Stimulated activated CD4-positive, alpha-beta T cell treated with anti-CD3 and anti-CD28 coated beads, TNF-alpha, amount 100 ng/mL, for 4 hours (primary cell): ENCODE measurements at places on chromosomes 16 and 17.

DNA sequence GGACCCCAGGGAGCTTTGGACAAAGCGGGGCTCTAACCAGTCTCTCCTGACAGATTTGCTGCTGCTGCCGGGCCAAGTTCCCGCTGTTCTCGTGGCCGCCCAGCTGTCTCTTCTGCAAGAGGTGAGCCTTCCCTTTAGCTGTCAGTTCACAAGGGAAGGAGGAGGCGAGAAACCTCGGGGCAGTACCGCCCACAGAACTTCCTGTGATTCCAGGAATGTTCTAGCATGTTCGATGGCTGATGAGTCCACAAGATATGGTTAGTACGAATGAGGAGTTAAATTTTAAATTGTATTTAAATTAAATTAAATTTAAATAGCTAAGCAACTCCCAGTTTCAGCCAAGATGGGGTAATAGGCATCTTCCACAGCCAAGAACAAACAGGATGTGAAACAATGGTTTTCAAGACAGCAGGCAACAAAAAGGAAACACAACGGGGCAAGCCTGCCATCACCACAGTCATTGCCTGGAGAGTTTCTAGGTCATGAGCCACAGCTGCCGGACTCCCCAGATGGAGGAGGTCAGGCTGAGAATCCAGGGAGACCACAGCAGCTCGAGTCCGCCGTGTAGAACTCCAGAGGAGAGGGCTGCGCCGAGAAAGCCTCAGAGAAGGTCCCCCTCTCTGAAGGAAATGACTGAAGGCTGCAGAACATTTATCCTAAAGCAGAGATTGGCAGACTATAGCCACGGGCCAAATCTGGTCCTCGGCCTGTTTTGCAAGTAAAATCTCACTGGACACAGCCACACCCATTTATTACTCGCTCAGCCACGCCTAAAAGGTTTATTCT is 9.5 kb upstream of the TCF25 start:
- DNase-seq, result no peak

DNA sequence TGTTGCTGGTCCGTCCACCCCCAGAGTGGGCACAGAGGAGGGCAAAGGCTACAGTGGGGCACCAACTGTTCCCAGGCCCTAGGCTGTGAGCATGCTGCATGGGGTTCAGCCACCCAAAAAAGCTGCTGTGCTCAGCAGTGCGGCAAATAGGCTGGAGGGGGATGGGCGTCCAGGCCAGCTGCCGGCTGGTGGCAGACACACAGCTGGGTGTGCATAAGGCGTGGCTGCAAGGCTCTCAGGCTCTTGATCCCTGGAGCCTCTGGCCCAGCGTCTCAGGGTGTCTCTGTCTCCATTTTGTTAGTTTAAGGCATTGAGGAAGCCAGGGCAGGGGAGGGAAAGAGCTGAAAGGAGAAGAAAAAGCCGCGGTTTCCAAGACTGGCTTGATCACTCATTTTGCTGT is 8.8 kb downstream of the RPL19 start:
- no peak for DNase-seq

DNA sequence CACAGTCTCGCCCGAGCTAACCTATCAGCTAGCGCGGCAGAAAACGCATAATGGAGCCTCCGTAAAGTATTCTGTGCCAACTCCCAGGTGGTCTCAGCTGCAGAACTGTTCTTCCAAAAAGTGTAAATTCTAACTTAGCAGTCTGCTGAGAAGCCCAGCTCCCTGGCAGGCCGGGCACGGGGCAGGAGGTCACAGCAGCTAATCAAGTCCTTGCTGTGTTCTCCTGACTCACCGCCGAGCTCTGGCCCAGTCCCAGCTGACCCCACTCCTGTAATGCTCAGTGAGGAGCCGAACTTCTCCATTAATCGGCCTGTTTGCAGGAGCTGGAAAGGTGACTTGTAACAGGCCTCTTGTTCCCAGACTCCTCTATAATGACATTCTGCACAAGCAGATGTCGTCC is 193.3 kb downstream of the IRX3 start:
- no peak for DNase-seq

DNA sequence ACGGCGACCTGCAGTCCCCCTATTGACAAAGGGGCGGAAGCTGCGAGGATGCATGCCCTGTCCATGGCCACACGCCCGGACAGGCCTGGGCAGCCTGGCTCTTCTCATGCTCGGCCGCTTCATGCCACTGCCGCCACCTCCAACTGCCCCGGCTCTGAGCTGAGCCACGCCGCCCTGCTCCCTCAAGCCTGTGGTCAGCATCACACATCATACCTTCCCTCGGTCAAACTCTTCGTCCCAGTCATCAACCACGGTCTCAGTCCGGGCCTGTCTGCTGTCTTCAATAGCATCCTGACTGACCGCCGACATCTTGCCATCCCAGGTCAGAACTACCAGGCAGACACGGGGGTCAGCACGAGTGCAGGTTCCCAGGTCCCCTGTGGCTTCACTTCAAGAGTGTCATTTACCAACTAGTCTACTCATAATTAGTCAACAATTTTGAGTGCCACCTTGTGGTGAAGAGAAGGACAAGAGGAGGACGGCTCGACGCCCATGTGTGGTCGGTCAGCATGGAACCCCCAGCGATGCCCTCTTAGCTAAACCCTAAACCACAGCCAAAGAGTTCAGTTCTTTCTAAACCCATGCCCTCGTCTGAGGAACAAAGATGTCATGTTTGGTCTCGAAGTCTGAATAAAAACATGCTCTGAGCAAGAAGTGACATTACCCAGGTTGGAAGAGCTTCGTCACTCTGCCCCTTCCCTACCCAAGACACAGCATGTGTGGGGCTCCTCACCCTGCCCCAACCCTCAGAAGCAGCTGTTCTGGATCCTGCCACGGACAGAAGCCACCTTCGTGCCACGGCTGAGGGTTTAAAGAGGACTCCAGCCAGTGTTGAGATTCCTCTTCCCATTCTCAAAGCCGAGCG is 16.9 kb upstream of the CYTH1 start:
- DNase-seq, result no peak

DNA sequence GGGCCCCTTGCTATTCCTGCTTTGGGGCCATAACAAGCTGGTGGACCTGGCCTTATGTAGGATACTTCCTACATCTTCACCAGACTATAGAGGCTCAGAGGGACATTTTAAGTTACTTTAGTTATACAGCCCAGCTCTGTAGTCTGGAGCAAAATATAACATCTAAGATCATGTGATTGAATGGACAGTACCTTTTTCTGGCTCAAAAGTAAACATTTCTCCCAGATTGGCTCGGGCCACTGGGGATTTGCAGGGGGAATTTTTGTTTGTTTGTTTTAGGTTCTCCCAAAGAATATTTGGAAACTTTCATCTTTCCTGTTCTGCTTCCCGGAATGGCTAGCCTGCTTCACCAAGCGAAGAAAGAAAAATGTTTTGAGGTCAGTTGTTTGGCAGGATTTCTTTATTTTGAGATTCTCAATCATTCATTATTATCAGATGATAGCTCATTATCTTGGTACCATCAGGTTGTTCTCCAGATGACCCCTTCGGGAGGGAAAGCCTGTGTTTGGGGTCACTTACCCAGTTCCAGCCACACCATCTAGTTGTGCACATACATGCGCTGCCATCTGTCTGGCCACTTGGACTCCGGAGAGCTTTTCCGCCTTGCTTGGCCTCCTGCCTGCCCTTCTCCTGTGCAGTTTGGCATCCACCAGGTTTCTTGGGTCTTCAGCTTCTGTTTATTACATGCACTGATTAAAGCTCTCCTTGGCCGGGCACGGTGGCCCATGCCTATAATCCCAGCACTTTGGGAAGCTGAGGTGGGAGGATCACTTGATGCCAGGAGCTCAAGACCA is 17.2 kb downstream of the IQCK start:
- DNase-seq, result no peak

- peak; percentile 66 for DNase-seq
Observed at GRCh38 chr16:27237219-27238015, 31.2 kb downstream of the NSMCE1 start.

DNA sequence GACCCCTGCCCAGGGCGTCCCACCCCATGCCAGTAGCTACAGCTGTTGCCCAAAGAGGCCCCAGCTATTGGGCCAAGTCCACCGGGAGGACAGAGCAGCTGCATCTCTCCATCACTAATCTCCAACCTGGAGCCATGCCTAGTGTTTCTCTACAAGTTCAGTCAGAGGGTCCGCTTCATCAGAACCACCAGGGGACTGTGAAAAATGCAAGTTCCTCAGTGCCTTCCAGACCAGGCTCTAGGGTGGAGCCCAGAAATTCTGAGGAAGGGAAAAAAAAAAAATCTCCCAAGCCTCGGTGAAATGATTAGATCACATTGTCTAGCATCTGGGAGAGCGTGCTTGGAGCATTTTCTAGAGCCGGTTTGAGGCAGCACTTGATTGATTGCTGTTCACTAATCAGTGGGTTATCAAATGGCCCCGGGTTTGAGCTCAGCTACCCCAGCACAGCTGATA is 22.4 kb upstream of the HERPUD1 start:
- DNase-seq, result no peak

DNA sequence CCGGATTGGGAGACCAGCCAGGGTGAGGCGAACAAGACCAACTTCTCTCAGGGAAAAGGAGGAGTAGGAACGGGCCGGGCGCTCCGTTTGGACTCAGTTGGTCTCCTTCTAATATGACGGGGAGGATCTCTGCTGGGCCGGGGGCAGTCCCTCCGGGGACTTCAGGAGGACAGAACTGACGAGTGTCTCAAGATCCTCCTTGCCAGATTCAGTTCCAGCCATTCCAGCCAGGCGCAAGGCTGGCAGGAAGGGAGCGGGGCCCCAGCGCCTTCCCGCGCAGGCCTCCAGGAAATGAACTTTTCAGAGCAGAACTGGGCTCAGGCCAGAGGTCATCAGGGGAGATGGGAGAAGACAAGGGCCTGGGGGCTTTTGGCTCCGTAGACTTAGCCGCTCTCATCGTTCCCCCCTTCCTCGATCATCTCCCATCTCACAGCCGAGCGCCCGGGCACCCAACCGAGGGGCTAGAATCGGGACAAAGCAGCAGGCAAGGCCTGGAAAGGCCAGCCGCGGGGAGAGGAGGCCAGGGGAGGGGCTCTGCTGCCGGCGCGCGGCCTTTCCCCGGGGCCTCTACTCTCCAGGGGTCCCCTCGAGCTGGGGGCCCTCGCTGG is 1.6 kb downstream of the ZNF423 start:
- no peak for DNase-seq

- DNase-seq, result no peak
Observed at GRCh38 chr17:67712375-67712774, 5.4 kb upstream of the NOL11 start.

- DNase-seq, result no peak
Observed at GRCh38 chr17:78105551-78105950, 23.0 kb downstream of the TMC6 start.

DNA sequence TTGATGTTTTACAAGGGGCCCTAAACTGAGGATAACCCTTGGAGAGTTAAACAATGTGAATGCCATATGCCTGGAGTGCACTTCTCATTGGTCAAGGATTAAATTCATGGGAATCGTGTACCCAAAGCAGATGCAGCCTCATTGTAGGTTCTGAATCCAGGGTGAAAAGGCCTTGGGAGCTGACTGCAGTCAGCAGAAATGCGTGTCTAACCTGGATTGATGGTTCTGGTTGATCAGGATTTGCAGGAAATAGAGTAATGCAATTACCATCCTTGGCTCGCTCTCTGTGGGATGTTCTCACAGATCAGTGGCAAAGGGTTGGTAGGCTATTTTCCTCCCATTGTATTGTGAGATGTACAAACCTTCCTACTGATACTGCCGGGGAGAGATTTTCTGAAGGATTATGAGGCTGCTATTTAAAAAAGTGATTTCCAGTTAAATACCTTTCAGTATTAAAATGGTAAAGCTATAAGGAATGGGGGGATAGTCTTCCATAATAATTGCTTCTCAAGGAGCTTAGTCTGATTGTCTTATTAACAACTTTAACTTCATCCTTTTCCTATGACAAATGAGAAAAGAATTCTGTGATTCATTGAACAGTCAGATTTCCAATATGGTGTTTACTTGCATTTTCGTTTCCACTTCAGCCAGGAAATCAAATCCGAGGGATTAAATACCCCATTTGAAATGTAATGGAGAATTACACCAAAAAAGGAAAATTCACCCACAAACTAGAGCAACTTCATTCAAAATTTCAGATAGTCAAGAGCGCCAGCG is 1028.1 kb upstream of the EEF2KMT start:
- no peak for DNase-seq

DNA sequence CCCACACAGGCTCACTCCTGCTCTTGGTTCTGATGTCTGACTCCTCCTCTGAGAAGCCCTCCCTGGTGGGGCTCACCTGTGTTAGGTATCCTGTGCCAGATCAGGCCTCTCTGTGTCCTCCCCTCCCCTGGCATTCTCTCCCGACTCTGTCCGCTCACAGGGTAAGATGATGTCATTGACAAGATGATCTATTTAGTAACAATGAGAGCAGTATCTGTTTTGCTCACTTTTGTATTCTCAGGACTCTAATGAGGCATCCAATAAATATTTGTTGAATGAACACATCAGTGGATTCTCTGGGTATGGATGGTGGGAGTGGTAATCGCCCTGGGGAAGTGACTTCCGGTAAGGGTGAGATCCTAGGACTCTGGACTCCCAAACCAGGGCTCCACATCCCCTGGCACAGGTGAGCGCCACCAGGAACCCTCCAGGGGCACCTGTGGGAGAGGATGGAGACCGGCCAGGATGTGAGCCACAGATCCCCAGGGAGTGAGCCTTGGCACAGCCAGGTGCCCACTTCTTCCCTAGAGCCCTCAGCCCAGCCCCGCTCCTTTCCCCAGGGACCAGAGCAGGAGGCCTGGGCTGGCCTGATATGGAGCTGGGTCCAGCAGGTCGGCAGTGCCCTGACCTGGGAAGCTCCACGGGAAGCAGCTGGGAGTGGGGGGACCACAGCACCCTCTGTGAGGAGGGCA is 5.4 kb upstream of the HAP1 start:
- no peak for DNase-seq

- no peak for DNase-seq
Observed at GRCh38 chr17:2048805-2049204, 6.1 kb upstream of the HIC1 start.

- no peak for DNase-seq
Observed at GRCh38 chr17:18093616-18094408, 6.1 kb downstream of the DRG2 start.

GRCh38 chr16:50839920-50840729 is 98.2 kb downstream of the CYLD start:
- no peak for DNase-seq

DNA sequence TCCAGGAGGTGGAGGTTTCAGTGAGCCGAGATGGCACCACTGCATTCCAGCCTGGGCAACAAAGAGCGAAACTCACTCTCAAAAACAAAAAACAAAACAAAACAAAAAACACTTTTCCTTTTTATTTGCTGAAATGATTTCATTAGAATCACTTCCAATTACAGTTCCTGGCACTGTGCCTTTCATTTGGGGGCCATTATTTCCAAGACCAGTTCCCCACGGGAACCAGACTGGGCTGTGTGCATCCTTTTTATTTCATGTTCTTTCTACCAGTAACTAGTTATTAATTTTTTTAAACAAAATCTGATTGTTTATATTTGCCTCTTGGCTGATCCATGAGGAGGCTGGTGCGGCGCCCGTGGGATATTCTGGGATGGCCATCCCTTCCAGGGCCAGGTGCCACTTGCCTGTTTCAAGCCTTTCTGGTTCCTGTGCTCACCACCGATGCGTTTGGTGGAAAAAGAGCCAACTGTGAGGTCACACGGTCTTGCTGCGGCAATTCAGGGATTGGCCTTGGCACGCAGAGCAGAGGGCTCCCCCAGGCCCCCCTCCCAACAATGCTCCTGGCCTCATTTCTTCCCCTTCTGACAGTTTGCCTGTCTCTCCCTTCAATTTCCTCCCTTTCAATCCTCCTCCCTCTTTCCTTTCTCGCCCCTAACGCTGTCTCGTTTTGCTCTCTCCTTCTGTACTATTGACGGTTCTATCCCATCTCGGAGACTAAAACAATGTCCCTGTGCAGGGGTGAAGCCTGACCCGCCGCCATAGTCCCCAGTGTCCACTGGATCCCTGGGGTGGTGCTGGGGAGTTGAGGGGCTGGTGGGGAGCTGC is 13.4 kb downstream of the UBALD1 start:
- DNase-seq, result no peak
